Frontal cortex (tissue), 4 donors: ENCODE measurements at places on chromosomes 3 and 15.

- DNase-seq: no peak
These were observed 20.4 kb downstream of the CEP97 start for GRCh38 chr3:101744811-101745210.

GRCh38 chr3:25863011-25863415 is 73.1 kb downstream of the OXSM start:
- DNase-seq: no peak

GRCh38 chr3:126394179-126394976 is at the start of gene CFAP100:
Gene CFAP100, plus strand, starts transcription at chr3:126394909. Its CDS starts 1,092 bp downstream, at chr3:126396001.
- DNase-seq: peak; percentile 62

GRCh38 chr3:155805204-155805801 is 775 bp downstream of the C3orf33 start:
- DNase-seq: no peak

DNA sequence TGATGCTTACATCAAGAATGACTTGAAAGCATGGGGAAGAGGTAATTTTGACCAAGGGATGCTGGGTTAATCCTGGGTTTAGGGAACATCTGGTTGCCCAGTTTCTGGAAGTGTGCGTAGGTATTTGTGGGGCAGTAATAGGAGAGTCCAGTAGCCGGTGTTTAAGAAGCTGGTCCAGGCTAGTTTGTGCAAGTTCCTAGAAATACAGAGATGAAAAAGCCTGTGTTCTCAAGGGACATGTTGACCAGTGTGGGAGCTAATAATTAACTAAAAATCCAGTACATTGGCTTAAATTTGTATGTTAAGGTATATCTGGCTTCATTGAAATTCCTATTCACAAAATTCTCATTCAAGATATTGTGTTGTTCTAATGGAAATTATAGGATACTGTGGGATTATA is 51.2 kb downstream of the UBE2E2 start:
- no peak for DNase-seq

GRCh38 chr15:74345051-74345450 is 22.4 kb downstream of the CYP11A1 start:
- no peak for DNase-seq

DNA sequence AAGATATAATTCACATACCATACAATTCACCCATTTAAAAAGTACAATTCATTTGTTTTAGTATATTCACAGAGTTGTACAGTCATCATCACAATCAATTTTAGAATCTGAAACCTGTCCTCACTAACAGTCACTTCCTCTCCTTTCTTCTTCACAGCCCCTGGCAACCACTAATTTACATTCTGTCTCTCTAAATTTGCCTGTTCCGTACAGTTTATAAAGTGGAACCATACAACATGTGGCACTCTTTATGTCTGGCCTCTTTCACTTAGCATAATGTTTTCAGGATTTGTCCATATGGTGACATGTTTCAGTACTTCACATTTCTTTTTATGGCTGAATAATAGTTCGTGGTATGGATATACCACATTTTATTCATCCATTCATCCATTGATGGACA is 22.7 kb downstream of the ERICH6 start:
- no peak for DNase-seq

GRCh38 chr3:172467170-172467824 is 19.0 kb upstream of the GHSR start:
- DNase-seq: no peak

GRCh38 chr3:161069511-161070251 is 35.5 kb downstream of the B3GALNT1 start:
- no peak for DNase-seq

DNA sequence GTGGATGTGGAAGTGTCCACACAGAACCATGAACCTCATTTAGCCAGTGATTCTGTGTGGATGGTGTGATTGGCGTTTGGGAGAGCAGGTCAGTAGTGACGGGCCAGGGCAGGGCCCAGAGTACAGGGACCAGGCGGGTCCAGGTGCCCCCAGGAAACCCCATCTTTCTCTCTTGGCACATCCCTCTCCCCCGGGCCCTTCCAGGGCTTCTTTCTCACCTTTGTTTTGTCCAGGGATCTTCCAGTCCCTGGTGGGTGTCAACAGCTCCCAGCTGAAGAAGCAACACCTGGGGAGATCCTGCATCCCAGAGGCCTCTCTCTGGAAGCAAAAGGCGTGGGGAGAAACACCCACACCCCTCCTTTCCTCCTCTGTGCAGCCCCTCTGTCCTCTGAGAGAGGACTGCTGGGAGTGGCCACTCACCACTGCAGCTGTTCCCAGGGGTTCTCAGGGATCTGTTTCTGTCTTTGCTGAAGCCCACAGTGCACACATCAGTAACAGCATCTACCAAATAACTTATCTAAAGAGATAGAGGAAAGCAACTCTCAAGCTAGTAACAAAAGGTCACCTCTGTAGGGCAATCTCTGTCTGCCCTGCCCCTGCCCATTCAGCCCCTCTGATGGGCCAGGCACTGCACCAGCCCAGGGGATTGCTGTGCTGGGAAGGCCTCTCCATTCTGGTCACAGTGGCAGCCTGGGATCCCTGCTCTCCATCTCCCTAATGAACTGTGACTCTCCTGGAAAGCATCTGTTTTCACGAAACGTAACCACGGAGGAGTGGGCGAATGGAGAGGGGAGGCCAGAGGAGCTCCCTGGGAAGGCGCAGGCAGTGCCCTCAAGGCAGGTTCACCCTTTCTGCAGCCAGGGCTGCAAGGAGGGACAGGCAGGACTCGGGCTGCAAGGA is 98.3 kb upstream of the ALDH1A3 start:
- DNase-seq: no peak

DNA sequence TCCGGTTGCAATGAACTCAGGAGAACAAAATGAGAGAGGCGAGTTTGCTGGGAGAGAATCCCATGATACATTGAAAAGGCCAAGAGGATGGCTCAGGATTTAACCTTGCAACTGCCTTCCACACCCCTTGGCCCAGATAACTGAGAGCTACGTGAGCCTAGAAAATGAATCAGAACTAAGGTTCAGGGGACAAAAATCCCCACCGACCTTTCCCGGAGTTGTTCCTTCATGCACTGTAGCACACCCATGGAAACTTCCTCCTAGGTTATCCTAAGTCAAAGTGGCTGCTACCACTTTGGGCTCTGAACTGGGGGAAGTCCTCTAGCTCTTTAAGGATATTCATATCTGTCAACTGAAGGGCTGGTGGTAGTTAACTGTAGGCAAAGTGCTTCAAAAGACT is 58.3 kb upstream of the SLC4A7 start:
- DNase-seq: no peak

DNA sequence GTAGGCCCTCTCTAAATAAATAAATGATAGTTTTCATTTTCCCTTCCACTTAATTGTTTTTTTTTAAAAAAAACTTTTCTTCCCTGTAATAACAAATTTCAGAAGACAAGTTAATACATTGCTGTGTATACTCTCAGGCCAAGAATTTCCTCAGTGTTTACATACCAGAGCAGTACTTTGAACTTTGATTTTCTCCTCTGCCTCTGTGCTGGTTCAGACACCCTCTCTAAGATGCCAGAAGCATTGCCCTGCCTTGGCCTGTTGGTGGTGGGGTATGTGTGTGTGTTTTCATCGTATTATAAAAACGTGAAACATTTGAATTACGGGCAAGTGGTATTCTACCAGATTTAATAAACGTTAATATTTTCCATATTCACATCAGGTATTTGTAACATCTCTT is 70.1 kb downstream of the SMAD3 start:
- DNase-seq: no peak

DNA sequence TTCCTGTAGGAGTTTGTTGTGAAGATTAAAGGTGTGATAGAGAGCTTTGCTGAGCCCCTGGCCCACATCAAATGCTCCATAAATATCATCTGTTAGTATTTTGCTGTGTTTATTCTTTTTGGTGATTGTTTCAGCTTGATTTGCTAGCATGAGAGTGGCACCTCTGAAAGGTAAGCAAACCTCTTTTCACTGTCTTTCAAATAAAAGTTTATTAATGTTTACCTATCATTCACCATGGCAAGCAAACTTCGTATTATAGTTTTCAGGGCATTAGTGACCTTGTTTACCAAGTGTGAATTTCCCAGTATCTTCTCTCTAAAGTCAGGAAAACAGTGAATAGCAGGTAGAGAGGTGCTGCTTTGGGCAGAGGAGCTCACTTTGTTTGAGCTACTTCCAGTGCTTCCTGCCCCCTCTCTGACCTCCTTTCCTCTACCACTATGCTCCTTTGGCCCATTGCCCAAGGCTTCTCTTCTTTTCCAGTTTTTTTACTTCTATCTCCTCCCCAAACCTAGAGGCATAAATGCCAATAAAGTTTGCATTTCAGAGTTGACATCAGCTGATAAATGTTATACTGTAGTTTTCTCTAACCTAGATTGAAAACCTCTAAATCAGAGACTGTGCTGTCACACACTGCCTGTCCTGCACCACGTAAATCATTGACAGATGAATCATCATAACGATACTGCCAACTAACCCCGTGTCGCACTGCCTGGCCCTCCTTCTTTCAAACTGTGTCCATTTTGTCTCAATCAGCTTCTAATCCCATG is 569.0 kb downstream of the TUSC7 start:
- DNase-seq: no peak

- DNase-seq: no peak
These were observed 17.5 kb downstream of the TLNRD1 start for GRCh38 chr15:81018197-81018596.

DNA sequence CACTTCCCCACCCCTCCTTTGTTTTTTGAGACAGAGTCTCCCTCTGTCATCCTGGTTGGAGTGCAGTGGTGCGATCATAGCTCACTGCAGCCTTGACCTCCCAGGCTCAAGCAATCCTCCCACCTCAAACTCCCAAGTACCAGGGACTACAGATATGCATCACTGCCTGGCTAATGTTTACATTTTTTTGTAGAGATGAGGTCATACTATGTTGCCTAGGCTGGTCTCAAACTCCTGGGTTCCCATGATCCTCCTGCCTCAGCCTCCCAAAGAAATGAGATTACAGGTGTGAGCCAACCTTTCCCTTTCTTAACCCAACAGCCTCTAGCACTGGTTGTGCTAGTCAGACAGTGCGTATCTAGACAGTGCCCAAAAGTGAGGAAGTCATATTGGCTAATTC is 6.4 kb upstream of the GATM start:
- DNase-seq: no peak

DNA sequence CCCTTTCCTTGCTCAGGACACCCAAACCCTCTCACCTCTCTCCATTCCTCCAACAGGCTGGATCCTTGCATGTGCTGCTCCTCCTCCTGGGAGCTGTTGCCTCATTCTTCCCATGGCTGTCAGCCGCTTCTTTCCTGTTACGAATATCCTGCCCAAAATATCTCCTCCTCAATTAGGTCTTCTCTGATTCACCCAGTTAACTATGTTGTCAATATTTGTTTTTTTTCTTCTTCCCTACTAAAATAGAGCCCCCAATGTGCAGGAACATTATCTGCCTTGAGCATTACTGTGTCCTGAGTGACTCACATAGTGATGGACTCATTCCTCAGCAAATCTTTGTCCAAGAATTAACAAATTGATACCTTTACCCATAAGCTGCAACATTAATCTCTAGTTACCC is 357.2 kb downstream of the CLSTN2 start:
- DNase-seq: no peak

- no peak for DNase-seq
These were observed 73.0 kb downstream of the FILIP1L start for GRCh38 chr3:100041328-100041749.

GRCh38 chr3:107589454-107589853 is 66.7 kb downstream of the BBX start:
- no peak for DNase-seq

- DNase-seq: no peak
These were observed 418.9 kb upstream of the NAALADL2 start for GRCh38 chr3:174440253-174440701.

GRCh38 chr3:169563775-169564059 is 99.8 kb downstream of the MECOM start:
- no peak for DNase-seq

DNA sequence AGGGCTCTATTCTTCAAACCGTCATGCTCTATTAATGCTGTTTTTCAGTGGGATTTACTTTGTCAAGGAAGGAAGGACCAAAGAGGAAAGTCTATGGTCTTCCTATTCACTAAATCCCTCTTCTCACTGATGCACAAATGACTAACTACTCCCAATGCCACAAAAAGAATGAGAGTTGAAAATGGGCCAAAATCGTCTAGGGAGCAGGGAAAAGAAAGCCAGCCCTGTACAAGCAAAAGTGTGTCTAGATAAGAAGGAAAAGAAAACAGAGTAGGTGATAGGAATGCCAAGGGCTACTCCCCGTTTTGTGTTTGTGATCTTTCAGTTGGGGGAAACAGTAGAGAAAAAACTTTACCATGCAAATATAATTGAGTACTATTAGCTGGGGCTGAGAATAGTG is 97.2 kb upstream of the TMCO5A start:
- no peak for DNase-seq

DNA sequence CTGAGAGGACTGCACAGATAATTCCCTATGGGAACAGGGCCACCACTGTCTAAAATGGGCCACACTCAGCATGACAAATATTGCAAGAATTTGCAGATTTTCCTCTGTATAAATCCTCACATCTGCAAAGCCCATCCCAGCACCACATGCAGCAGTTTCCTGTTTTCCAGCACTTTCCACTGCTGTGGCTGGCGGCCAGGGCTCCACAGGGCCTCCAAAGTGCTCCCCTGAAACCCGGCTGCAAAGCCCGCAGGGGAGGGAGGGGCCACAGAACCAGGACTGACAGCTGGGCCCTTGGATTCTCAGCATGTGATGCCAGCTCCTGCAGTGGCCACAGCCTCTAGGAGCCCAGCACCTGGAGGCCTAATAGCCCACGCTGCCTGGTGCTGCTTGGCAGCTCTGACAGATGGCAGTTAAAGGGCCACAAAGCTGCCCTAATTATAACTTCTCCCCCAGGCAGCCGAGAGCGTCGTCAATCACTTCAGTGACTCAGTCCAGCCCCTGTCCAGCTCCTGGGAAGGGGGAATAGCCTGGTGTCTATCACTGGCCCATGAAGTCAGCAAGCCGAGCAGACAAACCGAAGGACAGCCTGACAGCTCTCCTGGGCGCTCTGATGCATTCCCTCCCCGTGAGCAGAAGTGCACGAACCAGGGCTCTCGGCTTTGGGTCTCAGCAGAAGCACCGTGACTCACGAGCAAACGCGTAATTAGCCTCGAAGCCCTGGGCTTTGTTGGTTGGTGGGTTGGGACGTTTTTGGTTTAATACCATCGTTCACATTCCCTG is 4.7 kb downstream of the LRRC15 start:
- no peak for DNase-seq

- no peak for DNase-seq
These were observed 17.9 kb downstream of the SERP1 start for GRCh38 chr3:150528354-150528797.
